ENCODE measurements at places on chromosomes 6 and 20.

DNA sequence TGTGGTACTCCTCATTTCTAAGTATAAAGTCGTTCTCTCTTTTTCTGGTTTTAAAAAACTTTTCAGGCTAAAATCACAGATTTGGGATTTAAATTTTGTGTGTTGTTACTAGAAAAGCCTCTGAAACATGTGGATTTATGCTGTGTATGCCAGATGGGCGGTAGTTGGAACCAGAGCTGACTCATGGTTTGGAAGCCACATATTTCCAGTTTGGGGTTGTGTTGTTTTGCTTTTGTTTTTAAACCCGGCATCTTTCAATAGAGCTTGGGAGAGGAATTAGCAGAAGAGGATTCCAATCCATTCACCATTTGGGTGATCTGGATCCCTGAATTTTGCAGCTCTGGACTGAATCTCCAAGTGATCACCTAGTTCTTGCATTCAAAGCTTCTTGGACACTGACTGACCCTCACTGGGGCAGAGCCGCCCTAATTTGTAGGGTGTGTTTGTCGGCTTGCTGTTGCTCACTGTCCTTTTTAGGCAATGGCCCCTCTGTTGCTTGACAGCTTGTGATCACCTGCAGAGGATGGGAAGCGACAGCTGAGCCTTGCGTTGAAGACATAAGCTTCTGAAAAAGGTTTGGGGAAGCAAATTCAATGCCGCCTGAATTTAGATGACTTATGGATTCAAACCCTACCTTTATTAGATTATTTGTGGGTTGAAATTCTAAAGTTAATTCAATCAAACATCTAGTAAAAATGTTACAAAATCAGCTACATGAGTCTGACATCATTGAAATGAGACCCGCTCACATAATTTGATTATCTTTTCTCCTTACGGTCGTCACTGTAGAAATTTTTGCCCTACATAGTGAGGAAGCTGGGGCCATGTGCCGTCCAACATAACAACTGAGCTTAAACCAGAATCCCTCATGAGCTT lies 79.9 kb upstream of the CD83 start:
- DNase-seq = peak; percentile 85

- no peak for DNase-seq
Observed at GRCh38 chr20:56160956-56161355, 87.6 kb upstream of the MC3R start.

- DNase-seq = no peak
Observed at GRCh38 chr6:5034328-5034727, 30.5 kb upstream of the RPP40 start.

- peak; percentile 21 for DNase-seq
Observed at GRCh38 chr20:24837781-24838450, 111.2 kb upstream of the CST7 start.

DNA sequence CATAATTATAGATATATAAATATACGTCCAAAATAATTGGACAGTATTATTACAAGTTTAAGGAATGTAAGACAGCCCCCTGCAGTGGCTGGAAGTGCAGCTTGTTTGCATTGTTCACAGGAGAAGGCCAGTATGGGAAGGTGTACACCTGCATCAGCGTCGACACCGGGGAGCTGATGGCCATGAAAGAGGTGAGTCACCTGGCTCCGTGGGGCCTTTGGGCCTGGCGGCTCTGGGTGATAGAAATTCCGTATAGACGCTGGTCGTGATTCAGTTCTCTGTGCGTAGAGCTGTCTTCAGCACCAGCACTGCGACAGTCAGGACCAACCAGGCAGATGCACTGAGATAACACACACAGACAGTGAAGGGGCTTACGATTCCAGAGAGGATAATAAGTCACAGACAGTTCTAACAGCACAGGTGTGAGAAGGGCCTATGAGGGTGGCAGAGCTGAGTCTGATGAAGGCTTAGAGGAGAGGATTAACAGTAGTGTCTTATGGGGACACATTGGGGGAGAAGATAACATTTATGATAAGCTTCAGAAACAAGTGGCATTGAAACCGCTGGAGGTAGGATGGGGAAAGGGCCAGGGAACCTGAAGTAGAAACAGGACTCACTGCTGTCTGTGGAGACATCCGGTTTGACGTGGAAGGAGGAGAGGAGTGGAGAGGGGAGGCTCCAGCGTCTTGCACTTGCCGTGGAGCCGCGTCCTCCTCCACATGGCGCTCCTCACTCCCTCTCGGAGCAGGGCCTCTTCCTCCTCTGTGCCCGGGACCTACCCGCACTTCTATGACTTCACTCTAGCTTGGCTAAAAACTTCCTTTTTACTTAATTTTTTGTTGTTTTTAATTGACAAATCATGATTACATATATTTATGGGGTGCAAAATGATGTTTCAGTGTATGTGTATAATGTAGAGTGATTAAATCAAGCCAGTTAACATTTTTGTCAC lies 116.5 kb downstream of the MAP3K4 start:
- DNase-seq = no peak

DNA sequence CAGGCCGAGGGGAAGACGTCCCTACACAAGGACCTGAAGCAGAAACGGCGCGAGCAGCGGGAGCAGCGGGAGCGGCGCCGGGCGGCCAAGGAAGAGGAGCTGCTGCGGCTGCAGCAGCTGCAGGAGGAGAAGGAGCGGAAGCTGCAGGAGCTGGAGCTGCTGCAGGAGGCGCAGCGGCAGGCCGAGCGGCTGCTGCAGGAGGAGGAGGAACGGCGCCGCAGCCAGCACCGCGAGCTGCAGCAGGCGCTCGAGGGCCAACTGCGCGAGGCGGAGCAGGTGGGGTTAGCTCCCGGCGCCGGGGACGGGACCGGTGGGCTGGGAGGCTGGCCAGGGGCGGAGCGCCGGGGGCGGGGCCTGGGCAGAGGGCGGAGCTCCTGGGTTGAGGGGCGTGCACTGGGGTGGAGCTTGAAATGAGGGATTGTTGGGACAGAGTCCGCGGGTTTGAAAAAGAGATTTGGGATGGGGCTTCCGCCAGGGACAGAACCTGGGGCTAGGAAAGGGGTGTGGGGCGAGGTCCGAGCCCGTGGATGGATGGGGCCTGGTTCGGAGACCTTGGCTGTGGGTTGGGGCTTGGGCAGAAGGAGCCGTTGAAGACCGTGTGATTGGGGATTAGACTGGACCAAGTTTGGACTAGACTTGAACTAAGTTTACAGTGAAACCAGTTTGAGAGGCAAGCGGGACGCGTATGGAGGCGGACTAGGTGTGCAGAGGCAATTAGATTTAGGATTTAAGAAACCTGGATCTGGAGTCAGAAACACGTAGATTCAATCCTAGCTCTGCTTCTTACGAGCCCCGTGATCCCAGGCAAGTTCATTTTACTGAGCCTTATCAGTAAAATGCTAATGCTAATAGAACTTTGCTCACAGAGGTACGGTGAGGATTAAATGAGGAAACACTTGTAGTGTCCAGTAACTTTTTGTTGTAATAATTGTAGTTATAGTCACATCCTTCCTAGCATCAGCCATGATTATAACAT lies 20.9 kb downstream of the DEF6 start:
- peak; percentile 91 for DNase-seq

DNA sequence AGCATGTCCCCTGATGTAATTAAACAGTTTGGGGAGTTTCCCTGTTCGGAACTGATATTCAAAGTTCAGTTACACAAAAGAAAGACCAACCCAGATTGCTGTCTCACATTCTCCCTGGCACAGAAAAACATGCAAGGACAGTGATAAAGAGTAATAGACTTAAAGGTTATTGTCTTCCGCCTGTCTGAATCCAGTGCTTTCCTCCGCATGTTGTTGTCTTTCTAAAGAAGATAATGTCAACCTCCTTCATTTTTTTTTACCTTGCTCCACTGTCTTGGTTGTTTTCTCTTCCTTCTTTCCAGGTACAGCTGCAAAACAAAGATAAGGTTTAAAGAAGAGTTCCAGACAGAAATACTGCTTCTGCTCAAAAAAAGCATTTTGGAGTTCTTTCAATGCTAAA lies 284.5 kb downstream of the TRDN start:
- no peak for DNase-seq

DNA sequence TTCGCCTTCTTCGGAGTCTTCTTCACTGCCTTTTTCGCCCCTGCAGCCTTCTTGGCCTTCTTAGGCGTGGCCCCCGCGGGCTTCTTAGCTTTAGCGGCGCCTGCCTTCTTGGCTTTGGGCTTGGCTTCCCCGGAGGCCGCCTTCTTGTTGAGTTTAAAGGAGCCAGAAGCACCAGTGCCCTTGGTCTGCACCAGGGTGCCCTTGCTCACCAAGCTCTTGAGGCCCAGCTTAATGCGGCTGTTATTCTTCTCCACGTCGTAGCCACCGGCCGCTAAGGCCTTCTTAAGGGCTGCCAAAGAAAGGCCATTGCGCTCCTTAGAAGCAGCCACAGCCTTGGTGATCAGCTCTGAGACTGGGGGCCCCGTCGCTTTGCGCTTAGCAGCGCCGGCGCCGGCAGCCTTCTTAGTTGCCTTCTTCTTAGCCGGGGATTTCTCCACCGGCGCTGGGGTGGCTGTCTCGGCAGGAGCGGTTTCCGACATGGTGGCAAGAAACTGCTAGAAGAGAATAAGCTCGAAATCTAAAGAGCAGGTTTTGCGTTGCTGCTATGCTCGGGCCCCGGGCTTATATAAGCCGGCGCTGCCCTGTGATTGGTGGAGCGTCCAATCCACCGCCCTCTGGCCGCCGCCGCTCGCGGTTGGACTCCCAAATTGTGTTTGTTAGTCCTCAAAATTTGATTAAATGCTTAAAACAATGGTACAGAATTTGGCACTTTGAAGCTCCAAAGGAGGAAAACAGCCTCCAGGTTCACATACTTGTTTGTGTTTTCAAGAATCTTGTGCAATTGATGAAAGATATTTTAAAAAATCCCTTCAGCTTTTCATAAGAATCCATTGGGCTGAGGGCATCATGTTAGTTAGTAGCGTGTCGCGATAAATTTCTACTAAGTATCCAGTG lies 44.9 kb downstream of the OR2B2 start:
- peak; percentile 86 for DNase-seq

GRCh38 chr6:33160728-33161344 lies 31.4 kb downstream of the COL11A2 start:
- DNase-seq = peak; percentile 97

DNA sequence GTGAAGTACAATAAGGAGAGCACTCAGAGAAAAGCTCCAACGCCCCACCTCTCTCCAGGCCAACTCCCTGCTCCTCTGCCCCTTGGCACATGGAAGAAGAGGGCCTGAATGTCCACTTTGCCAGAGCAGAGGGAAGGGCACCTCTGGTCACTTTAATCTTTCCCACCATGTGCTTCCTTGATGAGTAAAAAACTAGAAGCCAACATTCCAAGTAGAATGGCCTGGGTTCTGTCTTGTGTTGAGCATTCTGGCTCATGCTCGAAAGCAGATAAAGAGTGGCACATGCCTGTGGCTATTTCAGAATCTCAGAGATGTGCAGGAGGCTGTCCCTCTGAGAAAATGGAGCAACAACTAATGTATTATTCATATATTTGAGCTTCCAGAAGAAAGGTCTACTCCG lies 177.4 kb upstream of the PLN start:
- peak; percentile 60 for DNase-seq

GRCh38 chr20:38714308-38714707 lies 10.0 kb upstream of the SLC32A1 start:
- no peak for DNase-seq

- DNase-seq = peak; percentile 75
Observed at GRCh38 chr6:110363748-110364147, 5.6 kb upstream of the METTL24 start.

GRCh38 chr6:88449770-88450169 lies 283.6 kb upstream of the CNR1 start:
- no peak for DNase-seq
